NCI-H446 (cell line): ENCODE measurements at places on chromosomes 11 and 22.

- no peak for DNase-seq
Observed at GRCh38 chr11:26037716-26038115, 294.2 kb upstream of the ANO3 start.

- DNase-seq = no peak
Observed at GRCh38 chr11:127395034-127395433, 394.5 kb upstream of the KIRREL3 start.

DNA sequence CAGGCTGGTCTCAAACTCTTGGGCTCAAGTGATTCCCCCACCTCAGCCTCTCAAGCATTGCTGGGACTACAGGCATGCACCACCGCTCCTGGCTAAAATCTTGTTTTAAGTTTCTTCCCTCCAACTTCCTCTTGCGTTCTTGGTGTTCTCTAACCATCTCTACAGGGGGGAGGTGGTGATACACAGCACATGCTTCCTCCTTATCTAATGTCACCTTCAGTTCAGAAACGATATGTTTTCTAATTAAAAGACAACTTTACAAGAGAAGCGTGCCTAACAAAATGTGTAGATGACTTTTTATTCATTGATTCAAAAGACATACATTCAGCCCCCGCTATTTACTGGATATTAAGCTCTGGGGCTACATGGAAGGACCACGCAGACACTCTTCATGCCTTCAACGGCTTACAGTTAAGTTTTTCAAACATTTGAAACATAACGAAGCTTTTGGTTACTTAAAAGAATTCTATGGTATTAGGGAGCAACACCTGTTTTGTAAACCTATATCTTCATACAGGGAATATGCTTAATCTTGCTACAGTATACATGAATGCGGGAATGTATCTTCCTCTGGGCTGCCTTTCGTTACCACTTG is 933 bp upstream of the DLAT start:
- no peak for DNase-seq

DNA sequence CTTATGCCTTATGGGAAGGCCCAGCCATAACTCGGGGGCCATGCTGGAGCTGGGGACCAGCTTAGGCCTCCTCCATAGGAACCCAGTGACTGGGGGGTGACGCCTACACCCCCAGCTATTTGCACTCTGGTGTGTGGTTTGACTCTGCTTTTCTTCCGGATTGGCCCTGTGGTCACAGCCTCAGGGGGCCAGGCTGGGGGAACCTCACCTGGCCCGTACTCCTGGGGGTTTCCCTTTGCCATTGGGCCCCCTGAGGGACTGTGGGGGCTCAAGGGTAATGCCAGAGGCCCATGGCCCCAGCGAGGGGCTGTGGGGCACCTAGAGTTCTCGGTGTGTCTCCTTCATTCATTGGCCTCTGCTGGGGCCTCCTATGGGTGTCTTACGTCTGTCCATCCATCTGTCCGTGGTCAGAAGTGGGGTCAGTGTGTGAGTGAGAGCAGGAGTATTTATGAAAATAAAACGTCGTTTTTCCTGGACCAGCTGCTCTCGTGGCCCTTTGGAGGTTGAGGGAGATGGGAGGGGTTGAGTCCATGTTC is 6.3 kb upstream of the SH3BP1 start:
- DNase-seq = no peak

DNA sequence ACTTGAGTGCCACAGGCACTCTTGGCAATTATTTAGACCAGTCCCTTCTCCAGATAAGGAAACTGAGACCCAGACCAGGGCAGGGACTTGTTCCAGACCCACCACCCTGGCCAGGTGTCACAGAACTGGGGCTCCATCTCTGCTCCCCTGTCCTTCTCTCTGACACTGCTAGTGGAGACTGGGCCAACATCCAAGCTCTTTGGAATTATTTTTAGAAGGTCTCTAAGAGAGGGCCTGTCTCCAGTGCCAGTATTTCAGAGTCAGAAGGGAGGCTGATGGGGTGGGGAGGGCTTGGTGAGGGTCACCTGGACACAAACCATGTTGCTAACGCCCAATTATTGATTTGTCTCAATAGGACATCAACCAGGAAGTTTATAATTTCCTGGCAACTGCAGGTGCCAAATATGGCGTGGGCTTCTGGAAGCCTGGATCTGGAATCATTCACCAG is 32.7 kb downstream of the POLR3H start:
- DNase-seq = no peak

DNA sequence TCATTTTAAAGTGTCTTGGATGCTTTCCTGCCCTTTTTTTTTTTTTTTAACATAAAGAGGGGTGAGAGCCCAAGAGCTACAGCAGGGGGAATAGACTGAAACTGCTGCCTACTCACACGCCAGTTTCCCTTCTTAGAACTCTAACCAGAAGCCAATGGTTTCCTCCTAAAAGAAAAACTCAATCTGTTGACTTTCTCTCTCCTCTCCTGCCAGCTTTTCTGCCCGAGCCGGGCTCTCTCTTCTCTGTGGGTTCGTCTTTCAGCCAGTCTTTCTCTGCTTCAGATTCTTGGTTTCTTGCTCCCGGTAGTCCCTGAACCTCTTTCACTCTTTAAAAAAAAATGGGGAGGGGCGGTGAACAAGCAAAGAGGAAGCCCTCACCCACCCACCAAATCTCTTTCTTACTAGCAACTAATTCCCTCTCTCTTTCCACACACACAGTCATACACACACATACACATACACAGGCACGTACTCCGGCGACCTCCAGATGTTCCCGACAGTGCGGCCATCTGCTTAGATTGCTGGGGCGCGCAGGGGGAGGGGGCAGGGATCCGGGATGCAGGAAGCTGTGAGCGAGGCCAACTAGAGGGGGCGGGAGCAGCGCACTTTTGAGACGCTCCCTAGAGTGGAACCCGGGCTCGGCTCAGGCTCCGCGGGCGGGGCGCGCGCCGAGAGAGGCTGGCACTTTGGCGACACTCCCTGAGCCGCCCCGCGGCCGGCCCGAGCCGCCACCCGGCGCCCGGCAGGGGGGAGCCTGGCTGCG is 444 bp upstream of the TSKU start:
- peak; percentile 98 for DNase-seq

DNA sequence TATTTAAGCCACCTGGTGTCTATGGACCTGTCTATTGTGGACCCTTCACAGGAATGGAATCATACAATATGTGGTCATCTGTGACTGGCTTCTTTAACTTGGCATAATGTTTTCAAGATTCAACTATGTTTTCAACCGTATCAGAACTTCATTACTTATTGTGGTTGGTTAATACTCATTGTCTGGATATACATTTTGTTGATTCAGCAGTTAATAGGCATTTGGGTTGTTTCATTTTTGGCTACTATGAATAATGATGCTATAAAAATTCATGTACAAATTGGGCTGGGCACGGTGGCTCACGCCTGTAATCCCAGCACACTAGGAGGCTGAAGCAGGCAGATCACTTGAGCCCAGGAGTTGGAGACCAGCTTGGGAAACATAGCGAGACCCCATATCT is 2.5 kb upstream of the RAPSN start:
- DNase-seq = no peak

DNA sequence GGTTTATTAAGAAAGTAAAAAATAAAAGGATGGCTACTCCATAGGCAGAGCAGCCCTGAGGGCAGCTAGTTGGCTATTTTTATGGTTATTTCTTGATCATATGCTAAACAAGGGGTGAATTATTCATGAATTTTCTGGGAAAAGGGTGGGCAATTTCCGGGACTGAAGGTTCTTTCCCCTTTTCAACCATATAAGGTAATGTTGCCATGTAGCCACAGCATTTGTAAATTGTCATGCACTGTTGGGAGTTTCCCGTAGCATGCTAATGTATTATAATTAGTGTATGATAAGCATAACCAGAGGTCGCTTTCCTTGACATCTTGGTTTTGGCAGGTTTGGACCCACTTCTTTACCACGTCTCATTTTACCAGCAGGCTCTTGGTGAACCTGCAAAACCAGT is 610.4 kb upstream of the B3GAT1 start:
- DNase-seq = no peak

DNA sequence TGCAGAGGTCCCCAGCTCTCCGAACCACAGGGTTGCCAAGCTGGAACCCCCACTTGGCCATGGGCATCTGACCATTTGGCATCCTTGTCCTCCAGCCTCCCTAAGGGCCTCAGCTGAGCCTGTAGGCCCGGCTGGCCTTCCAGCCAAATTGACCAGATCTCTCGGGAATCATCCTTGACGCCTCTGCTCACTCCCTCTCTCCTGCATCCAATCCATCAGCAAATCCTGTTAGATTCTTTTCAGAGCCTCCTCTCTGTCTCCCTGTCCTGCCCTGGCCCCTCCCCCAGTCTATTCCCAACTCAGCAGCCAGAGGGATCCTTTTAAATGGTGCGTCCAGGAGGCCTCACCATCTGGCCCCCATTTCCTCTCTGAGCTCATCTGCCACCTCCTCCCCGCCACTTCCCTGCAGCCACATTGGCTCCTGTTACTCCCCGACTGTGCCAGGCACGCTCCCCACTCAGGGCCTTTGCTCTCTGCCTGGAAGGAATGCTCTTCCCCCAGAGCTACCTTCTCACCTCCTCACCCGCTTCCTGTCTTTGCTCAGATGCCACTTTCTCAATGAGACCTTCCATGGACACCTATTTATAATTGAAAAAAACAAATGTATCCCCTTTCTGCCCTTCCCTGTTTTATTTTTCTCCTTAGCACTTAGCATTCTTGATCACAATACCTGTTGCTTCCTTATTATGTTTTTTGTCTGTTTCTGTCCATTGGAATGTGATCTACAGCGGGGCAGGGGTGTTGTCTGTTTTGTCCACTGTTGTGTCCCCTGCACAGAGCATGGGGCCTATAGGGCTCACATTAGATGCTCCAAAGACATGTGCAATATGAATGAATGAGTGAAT is 78.1 kb downstream of the NFAM1 start:
- DNase-seq = peak; percentile 91

DNA sequence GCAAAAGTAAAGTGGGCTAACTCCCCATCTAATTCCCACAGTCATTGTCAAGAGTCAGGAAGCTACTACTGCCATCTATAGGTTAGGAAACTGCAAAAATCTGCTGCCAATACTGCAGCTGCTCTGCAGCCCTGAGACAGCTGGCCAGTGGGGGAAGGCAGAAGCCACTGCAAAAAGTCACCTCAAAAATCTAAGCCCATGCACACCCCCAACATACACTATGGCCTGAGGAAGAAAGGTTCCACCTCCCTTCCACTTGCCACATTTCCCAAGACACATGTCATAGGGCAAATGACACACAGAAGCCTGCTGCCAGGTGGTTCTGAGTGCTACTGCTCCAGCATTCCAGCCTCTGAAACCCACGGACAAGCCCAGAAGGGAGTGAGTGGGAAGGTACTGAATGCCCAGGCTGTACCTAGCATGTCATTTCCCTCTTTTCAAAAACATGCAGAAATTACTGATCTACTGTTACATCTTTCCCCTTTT is 36.9 kb downstream of the DGCR2 start:
- no peak for DNase-seq

- DNase-seq = no peak
Observed at GRCh38 chr11:27599217-27599616, 92.6 kb upstream of the LIN7C start.

- DNase-seq = no peak
Observed at GRCh38 chr11:105911454-105911853, 110.6 kb downstream of the MSANTD4 start.

DNA sequence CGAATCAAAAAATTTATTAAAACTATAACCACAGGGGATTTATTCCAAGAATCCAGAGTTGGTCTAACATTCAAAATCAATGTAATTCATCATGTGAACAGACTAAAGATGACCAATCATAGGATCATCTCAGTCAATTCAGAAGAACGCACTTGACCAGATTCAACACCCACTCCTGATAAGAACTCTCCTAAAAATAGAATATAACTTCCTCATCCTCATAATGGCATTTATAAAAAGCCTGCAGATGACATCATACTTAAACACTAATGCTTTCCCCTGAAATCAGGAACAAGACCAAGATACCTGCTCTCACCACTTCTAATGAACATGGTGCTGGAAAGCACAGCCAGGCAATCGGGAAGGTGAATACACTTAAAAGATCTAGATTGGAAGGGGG is 10.5 kb upstream of the MUC2 start:
- no peak for DNase-seq
